Fibroblast of skin of scalp (primary cell): ENCODE measurements at places on chromosomes 3 and 15.

- DNase-seq = no peak
These were observed 201.4 kb downstream of the PLOD2 start for GRCh38 chr3:145959457-145960088.

DNA sequence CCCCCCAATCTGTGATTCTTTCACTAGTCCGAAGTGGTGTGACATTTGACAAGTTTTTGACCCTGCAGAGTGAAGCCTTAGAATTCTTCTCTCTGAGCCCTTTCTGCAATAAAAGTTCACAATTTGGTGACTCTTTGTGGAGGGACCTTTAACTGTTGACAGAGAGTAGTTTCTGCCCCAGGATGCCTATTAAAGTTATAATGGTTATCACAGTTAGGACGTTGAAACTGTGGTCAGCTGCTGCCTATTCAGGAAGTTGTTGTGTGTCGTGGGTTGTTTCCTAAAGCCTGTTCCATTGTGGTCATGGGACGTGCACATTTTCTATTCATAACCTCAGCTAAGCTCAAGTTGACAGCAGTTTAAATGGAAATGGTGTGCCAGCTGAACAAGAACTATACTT, 274.5 kb downstream of the NEK10 start:
- no peak for DNase-seq

DNA sequence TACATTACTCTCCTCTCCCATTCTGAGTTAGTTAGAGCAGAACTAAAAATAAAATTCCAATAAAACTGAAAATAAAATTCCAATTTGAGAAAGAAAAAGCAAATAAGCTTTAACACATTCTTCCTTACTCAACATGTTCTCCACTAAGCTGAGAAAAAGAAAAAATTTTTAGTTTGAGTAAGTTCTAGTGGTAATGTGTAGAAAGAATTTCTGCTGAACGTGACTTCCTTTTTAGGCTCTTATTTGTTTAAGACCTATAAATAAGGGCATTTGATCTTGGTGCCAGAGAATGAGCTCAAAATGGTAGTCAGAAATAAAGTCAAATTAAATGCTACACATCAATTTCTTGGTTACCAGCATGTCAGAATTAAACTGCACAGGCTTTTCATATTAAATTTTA, 57.6 kb upstream of the ABHD10 start:
- DNase-seq = no peak

DNA sequence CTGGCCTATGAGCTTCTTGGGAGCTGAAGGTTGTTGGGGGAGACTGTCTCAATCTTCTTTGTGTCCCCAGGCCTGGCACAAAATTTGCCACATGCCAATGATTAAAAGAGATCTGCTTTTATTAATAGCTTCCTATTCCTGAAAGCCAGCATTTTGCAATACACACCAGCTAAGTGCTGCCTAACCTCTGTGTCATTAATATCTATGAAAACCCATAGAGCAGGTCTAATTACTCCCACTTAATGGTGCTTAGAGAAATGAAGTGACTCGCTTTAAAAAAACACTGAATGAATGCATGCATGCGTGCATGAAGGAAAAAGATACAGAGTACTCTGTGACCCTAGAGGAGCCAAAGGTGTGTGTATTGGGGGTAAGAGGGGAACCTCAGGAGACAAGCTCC, 55.0 kb downstream of the SLC6A1 start:
- no peak for DNase-seq

GRCh38 chr3:171982828-171983227, 56.5 kb upstream of the FNDC3B start:
- DNase-seq = peak; percentile 54

DNA sequence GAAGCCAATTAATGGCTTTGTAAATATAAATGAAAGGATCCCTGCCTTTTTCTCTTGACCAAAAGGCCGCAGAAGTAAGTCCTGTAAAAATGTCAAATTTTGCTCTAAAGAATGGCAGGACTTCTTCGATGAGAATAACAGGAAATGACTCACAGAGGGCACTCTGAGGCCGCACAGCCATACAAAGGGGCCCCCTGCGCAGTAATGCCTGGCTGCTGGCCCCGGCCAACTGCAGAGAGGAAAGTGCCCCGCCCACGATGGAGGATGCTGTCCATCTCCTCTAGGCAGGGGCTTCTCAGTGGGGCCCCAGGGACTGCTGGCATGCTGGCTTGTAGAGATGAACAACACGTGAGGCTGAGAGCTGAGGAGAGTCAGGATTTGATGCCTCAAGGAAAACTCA, 18.1 kb upstream of the SCN10A start:
- peak; percentile 94 for DNase-seq

DNA sequence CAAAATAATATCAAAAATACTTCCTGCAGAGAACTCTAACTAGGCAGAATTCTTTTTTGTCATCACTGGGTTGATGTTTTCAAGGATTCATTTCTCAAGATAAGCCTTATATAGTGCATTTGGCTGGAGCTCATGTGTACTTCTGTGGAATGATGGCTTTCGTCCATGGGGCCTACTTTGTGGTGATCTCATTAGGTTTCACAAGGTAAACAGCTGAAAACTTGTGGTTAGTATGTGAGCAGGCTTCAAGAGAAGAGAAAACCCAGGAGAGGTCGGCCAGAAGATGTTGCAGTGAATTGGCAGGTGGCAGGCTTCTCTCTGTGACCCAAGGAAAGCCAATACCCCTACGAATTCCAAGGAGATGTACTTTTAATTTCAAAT, 121.4 kb upstream of the PHLDB2 start:
- peak; percentile 94 for DNase-seq

DNA sequence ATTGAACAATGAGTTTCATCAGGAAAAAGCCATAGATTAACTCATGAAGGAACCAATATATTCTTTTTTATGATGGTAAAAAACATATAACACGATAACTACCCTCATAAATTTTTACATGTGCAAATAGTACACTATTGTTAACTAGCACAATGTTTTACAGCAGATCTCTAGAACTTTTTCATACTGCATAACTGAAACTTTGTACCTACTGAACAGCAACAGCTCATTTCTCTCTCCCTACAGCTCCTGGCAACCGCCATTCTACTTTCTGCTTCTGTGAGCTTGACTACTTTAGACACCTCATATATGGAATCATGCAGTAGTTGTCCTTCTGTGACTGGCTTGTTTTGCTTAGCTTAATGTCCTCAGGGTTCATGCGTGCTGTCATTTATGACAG, 235.4 kb downstream of the NFKBIZ start:
- no peak for DNase-seq

DNA sequence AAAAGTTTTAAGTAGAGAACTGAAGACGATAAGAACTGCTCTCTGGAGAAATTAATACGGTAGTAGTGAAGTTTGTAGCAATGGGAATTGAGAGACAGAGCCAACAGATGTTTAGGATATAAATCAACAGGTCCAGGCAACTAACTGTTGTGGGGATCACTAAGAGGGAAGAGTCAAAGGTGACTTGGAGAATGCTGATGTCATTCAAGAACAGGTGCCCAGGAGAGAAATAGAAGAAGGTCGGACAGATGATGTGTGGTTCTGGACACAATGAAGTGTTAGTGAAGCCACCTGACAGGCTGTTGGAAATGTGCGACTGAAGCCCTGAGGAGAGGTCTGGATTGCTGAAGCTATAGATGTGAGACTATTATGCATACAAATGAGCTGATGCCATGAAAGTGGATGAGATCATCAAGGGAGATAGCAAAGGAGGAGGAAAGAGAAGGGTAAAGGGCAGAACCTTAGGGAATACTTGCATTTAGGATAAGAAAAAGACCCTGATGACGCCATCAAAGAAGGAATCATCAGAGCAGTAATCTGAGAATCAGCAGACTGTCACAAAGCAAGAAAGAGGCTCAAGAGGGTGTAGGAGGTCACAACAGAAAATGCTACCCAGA, 183.7 kb downstream of the FRMD5 start:
- DNase-seq = no peak

- DNase-seq = peak; percentile 53
These were observed 155.6 kb upstream of the STT3B start for GRCh38 chr3:31377045-31377642.

- DNase-seq = no peak
These were observed 225.0 kb upstream of the ATP11B start for GRCh38 chr3:182568261-182568660.

DNA sequence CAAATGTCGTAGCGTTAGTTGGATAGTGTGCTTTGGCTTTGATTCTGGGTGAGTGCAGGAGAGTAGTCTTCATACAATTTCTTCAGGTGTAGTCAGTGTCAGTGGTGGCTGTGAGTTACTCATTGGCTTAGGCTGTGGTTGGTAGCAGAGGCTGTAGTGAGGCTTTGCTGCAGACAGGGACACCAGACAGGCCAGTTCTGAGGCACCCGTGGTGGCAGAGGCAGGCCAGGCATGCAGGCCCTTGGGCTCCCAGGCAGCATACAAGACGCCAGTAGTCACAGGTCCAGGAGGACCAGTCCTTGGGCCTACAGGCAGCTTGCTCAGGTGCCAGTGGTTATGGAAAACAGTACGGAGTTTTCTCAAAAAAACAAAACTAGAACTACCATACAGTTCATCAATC, 61.3 kb downstream of the DMXL2 start:
- no peak for DNase-seq

- no peak for DNase-seq
These were observed 14.9 kb downstream of the NME9 start for GRCh38 chr3:138314751-138315150.

- peak; percentile 41 for DNase-seq
These were observed 80.4 kb upstream of the LMCD1 start for GRCh38 chr3:8421267-8421666.

DNA sequence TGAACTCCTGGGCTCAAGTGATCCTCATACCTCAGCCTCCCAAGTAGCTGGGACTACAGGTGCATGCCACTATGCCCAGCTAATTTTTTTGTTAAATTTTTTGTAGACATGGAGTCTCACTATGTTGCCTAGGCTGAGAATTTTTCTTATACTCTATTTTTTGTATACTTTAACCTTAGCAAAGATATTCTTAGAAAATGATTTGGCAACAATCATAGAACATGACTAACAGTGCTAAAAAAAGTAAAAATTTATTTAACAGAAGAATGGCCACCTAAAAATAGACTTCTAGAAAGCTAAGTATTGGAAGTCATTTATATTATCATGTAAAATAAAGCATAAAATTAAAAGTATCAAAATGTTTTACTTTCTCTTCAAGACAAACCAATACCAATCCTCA, 322.3 kb downstream of the PLCL2 start:
- DNase-seq = no peak

GRCh38 chr3:3031326-3031725, 78.8 kb downstream of the IL5RA start:
- peak; percentile 51 for DNase-seq

- no peak for DNase-seq
These were observed 29.3 kb upstream of the GALNT15 start for GRCh38 chr3:16145176-16145575.

DNA sequence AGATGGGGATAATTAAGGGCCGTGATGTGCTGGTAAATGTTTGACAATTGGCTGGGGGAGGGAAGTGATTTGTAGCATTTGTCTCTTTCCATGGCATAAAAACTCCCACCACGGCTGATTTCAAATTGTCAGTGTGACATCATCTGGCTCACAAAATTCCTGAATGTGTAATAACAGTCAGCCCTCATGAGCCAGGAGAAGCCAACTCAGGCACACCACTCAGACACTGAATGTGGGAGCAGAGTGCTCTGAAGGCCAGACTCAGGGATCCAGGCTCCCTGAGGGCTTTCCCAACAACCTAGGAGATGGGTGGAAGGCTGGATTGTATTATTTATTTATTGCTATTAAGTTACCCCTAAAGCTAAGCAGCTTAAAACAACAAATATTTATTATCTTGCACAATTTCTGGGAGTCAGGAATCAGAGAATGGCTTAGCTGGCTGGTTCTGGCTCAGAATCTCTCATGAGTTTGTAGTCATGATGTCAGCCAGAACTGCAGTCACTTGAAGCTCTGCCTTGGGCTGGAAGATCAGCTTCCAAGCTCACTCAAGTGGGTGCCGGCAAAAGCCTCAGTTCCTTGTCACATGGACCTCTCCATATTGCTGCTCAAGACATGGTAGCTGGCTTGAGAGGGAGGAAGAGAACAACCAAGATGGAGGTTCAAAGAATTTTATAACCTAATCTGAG, 6.5 kb upstream of the CPEB1 start:
- no peak for DNase-seq

DNA sequence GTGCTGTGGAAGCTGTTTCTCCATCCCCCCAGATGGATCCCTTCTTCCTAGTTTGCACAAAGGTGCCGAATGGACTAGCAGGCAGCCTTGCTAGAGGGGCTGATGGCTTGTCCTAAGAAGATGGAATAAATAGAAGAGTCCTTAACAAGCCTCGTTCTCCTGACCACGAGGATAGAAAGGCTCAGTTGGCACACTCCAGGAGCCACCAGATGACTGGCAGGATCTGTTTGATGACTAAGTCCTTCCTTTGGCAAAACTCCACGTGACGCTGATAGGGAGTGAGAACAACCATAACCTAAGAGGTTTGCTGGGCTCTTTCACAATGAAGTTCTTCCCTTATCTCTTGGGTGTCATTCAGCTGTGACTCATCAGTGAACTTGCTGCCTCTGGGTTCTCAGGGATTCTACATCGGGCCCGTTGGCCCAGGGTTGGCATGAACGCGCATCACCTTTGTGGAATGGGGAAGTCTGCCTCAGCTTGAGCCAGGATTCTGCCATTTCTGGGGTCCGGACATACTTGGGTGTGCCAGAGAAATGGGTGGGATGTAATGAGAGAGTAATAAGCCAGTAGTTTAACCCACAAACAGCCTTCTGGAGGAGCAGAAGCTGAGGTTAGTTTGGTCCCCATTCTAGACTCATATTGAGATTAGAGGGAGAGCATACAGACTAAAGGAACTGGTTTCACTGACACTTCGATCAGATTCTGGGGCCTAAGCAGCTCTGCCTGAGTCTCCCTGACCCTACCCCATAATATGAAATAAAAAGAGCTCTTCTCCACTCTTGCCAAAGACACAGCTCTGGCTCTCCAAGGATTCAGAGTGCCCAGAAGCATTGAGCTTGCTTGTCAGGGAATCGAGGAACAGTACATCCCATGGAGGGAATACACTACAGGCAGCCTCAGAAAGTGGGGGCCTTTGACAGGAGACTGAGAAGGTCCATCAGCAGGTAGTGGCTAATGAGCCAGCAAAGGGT, 2.0 kb upstream of the MELTF start:
- DNase-seq = peak; percentile 93

DNA sequence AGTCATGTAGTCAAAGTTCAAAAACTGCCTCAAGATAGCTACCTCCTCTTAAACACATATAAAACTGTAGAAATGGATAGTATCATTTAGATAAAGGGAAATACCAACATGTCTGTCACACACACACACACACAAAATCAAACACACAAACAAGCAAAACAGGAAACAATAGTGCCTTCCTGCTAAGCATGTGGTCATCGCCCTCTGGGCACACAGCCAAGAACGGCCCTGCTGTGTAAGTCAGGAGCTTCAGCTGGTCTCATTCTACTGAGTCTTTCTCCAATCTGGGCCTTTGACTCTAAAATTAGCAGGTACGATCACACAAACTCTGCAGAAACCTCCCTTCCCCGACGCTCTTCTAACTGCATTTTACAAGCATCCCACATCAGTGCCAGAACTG, 272.2 kb upstream of the CHRNA7 start:
- DNase-seq = peak; percentile 29
